ENCODE measurements at places on chromosomes 16 and 17.
A peak's percentile ranks its signal among the peaks of the same experiment; 100 is the strongest.

GRCh38 chr16:89014403-89015230 is 37.6 kb upstream of the CBFA2T3 start:
- no peak for DNase-seq

DNA sequence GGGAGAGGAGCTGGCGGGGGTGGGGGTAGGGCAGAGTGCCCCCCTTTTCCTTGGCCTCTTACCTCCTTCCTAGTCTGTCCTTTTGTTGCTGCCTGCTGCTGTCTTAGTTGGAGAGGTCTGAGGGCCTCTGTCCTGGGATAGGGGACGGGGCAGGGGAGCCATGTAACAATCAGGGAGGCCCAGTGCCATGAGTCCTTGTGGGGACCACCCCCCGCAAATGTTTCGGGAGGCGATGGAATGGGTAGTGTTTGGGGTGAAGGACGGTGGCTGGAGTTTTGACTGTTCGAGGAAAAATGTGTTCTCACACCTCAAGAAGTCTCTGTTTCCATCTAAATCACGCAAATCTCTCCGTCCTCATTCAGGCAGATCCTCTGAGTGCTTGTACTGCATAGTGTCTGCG is 99.0 kb downstream of the OR1D5 start:
- DNase-seq, result no peak

DNA sequence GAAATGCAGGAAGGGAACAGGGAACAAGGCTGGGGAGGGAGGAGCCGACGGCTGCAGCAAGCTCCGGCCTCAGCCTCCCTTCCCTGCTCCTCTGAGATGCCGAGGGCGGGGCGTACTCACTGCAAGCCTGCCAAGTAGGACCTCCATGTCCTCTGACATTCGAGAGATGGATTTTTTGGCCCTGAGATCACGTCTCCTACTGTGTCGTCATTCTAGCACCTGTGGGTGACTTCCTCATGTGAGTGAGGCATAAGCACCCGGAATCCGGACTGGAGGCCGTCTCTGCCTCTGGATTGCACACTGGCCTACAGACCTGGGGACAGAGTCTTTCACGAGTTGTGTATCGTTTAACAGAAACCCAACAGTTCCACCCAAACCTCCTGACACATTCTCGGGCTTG is 14.5 kb downstream of the MRM3 start:
- no peak for DNase-seq

DNA sequence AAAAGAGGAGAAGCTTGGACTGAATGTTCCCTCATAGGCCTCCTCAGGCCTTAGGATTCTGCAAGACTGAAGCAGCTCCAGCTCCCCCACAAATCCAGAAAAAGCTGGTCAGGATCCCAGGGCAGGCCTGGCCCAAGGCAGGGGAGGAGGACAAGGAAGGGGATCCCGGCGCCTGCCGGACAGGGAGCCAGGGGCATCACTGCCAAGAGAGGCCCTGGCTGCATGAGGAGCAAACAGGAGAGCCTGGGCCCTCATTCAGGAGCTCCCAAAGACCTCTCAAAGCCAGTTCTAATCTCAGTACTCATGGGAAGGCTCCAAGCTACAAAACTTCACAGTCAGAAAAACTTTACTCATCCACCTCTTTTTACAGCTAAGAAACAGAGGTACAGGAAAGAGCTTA is 67.3 kb downstream of the ZNF423 start:
- DNase-seq, result no peak

DNA sequence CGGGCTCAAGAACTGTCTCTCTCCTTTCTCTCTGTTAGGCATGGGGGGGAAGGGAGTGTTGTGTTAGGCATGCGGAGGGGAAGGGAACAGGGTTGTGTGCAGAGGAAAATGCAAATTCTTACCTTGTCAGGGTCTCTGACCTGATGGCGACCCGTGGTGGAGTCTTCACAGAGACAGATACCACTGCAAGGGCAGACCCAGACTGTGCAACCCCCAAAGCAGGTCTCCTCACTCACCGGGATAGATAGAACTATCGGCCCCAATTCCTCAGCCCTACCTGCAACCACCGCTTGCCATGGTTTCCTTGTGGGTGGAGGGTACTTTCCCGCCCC is 9.6 kb upstream of the MPP2 start:
- DNase-seq, result no peak

- no peak for DNase-seq
Observed at GRCh38 chr17:81995463-81996231, 18.2 kb downstream of the ASPSCR1 start.

- DNase-seq, result no peak
Observed at GRCh38 chr17:57968456-57968855, 13.2 kb upstream of the CUEDC1 start.

DNA sequence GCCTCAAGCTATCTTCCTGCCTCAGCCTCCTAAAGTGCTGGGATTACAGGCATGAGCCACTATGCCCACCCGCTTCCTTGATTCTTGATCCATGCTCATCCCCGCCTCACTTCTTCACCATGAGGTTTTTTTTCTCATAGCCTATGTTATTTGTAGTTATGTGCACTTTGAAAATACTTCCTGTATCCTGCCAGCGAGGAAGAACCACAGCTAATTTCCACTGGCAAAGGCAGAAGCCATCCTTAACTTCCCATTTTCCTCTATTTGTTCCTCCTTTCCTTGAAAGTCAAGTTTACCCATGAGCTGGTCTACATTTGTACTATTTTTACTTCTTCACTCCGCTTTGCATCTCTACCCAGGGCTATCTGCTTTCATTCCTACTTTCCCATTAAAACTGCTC is 189.7 kb upstream of the ZFHX3 start:
- DNase-seq, result no peak

DNA sequence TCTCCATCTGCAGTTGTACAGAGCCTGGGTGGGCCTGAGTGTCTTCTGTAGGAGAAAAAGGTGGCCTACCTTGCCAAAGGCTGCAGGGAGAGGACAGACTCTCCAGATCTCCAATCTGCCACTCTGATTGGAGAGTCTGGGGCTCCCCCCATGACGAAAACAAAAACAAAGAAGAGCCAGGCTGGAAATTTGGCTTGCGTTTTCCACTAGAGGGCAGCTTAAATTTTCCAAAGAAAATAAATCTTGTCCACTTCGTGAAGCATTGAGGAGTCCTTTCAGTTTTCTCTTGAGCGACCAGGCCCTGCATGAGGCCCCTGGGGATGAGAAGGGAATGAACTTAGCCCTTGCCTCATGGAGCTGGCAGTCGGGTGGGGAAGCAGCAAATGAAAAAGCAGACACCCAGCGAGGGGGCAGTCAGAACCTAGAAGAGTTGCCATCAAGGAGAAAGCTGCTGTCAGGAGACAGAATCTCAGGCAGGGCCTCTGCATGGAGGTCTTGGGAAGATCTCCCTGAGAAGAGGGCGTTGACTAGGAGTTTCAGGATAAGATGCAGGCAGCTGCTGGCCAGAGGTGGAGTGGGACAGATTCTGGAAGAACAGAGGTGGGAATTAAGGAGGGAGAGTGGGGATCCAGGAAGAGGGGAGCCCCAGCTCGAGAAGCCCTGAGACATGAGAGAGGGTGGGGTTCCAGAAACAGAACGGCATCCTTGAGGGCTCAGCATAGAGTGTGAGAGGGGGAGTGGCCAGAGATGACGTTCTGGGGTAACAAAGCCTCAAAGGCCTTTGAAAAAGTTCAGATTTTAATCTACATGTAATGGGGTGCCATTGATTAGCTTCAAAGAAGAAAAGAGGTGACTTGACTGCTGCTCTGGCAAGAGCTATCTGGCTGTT is 8.4 kb upstream of the SHCBP1 start:
- DNase-seq, result no peak

- DNase-seq, result no peak
Observed at GRCh38 chr16:89113152-89113547, 19.5 kb downstream of the ACSF3 start.

GRCh38 chr16:84367297-84367680 is 1.0 kb upstream of the ATP2C2 start:
- DNase-seq, result no peak

DNA sequence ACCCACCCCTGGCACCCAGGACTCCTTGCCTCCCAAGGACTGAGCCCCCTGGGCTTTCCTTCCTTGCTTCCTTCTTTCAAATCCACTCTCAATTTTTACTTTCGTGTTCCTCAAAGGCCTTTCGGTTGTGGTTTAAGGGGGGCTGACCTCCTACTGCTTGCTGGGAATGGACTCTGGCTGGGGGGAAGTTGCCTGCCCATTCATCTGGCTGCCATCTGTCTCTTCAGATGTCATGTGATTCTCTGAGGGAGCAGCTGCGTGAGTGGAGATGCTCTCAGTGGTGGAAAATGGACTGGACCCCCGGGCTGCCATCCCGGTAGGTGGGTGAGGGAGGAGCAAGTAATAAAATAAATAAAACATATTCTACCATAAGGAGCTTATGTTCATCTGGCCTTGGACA is 93.8 kb upstream of the RPRML start:
- no peak for DNase-seq

DNA sequence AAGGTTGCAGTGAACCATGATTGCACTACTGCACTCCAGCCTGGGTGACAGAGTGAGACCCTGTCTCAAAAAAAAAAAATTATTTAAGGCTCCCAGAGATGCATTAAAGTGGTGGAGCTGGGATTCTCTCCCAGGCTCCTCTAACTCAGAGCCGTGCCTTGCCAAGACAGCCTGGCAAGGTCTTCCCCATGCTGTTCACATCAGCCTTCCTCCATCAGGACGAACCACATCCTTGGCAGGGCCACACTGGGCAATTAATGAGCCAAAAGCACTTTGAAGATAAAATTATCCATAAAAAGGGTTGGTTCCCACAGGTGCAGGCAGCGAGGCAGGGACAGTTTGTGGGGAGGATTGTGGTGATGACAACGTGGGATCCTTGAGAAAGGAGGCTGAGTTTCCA is 19.8 kb upstream of the BBS2 start:
- DNase-seq, result no peak

GRCh38 chr16:73545755-73546154 is 497.8 kb upstream of the ZFHX3 start:
- peak; percentile 33 for DNase-seq

DNA sequence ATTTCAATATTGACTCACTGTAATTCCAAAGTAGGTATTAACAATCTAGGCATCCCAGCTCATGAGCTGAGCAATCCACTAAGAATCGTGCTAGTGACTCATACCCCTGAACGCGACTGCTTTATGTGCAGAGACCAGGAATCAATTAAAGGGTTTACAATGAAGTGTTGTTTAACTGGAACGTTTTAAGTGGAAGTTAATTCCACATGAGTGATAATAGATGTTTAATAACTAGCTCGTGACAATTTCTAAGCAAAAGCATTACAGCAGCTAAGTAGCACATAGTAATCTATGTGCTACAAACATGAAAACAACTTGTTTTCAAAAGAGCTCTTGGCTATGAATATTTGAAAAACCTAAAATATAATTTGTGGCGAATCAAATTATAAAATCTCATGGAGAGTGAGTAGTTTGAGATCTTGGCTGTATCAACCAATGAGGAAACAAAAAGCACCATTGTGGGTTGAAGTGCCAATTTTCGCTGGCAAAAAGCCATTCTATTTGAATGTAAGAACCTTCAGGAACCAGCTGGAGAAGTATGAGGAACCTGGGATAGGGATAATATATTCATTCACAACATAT is 9.4 kb downstream of the GJC1 start:
- peak; percentile 77 for DNase-seq

DNA sequence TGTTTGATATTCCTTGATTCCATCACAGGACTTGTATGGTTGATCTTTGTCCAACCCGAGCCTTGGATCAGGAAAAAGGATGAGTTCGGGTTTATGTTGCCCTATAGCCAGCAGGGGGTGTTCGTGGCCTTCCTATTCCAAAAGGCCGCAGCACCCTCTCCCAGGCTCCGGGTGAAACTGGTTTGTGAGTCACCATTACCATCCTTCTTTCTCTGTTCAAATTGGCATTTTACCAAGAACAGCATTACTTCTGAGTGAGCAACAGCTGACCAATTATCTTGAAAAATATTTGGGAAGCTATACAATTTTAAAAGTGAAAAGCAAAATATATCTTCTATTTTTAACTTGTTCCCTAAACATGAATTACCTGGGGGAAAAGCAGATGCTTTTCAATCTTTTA is 24.3 kb upstream of the KRT20 start:
- peak; percentile 94 for DNase-seq

DNA sequence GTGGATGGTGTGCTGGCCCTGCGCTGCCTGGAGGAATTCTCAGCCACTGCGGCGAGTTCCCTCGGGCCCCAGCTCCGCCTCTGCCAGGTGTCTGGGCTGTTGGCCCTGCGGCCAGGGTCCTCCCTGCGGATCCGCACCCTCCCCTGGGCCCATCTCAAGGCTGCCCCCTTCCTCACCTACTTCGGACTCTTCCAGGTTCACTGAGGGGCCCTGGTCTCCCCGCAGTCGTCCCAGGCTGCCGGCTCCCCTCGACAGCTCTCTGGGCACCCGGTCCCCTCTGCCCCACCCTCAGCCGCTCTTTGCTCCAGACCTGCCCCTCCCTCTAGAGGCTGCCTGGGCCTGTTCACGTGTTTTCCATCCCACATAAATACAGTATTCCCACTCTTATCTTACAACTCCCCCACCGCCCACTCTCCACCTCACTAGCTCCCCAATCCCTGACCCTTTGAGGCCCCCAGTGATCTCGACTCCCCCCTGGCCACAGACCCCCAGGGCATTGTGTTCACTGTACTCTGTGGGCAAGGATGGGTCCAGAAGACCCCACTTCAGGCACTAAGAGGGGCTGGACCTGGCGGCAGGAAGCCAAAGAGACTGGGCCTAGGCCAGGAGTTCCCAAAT is 1.3 kb upstream of the TNFSF13 start:
- no peak for DNase-seq

DNA sequence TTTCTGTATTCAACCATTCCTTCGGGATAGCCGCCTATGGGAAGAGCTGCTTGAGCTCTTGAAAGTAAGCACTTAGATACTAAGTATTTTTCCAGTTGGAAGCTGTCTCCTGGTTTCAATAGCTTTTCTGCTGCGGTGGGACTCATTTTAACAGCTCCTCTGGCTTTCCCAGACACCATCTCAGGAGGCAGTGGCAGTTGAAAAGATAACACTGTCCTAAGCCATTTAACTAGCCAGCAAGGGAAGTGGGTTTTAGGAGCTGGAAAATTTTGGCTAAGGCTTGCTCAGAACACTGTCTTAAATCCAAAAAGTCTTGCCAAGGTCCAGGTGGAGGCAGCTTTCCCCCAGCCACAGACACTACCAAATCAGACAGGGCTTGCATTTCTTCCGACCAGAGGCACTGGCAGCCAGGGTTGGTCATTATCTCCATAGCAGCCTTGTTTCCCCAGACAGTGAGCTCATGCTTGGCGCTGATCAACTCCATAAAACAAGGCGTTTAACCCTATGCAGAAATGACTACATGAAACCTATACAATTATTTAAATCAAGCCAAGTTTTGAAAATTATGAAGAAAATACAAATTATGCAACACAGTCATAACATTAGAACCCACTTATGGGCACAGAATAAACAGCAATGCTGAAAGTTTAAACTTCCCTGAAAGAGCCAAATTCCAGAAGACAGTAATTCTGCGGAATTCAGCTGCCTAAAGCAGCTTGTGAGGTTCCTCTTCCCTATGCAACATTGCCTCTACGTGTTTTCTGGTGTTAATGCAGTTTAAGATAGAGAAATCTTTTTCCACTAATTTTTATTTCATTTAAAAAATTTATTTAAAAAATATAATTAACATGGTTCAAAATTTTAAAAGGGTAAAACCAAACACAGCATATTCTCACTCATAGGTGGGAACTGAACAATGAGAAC is 25.0 kb downstream of the GABARAPL2 start:
- DNase-seq, result peak; percentile 15

GRCh38 chr17:78798695-78799559 is 16.9 kb upstream of the CYTH1 start:
- DNase-seq, result no peak
